Karpas-422 (cell line): ENCODE measurements at places on chromosomes 12 and 14. TPM values are rescaled to one million over a fixed set of nuclear protein-coding genes. Genes with fewer than 3 reads are reported as not detected.

DNA sequence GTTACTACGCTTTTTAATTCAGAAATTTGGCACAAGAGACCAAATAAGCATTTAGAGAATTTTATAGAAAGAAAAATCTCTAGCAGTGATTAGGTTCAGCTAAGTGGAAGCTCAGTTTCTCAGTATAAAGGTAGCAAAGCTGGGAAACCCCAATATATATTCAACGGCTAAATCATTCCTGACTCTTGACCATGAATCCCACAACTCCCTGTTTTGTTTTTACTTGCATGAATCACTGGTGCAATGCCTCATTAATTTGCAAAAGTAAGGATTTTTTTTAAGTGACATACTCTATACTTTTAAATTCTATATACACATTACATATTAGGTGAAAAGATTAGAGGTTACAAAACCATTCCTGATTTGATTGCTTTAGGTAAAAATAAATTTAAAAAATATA, 74.3 kb upstream of the PLEKHG7 start:
- H3K27me3 ChIP-seq = no peaks in the 10 kb centered on the region
- H3K4me1 ChIP-seq = no peaks in the 10 kb centered on the region
- no peak overlapping the region for H3K27ac ChIP-seq
- DNase-seq = no peak

BATF gene
- total RNA-seq = not detected in 2 replicates

- H3K27ac ChIP-seq = no peak overlapping the region
- H3K36me3 ChIP-seq = no peaks in the 10 kb centered on the region
- H3K4me1 ChIP-seq = peaks cover under 1% of the 10 kb centered on the region
- DNase-seq = no peak
Observed at GRCh38 chr12:22271023-22271422, 63.5 kb downstream of the ST8SIA1 start.

DNA sequence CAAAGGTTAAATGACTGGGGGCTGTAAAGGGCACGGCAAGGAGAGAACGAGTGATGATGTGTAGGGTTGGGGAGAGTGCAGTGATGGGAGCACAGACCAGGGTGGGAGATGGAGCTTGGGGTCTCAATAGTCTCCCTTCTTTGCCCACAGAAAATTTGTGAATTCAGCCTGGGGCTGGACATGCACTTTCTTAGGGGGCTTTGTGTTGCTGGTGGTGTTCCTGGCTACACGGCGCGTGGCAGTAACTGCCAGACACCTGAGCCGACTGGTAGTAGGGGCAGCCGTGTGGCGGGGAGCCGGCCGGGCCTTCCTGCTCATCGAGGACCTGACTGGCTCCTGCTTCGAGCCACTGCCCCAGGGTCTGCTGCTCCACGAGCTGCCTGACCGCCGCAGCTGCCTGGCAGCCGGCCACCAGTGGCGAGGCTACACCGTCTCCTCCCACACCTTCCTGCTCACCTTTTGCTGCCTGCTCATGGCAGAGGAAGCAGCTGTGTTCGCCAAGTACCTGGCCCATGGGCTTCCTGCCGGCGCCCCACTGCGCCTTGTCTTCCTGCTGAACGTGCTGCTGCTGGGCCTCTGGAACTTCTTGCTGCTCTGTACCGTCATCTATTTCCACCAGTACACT, 1.7 kb downstream of the FITM1 start:
- H3K4me1 ChIP-seq = peaks cover 15% of the 10 kb centered on the region
- no peak overlapping the region for H3K4me3 ChIP-seq
- no peaks in the 10 kb centered on the region for H3K27me3 ChIP-seq
- H3K27ac ChIP-seq = no peak overlapping the region

- H3K36me3 ChIP-seq = no peaks in the 10 kb centered on the region
- no peaks in the 10 kb centered on the region for H3K4me1 ChIP-seq
- no peak for DNase-seq
- no peaks in the 10 kb centered on the region for H3K27me3 ChIP-seq
Observed at GRCh38 chr12:106582641-106583230, at the start of gene RFX4. Gene RFX4, plus strand, starts transcription at chr12:106583004. Its CDS starts 317 bp downstream, at chr12:106583321.

DNA sequence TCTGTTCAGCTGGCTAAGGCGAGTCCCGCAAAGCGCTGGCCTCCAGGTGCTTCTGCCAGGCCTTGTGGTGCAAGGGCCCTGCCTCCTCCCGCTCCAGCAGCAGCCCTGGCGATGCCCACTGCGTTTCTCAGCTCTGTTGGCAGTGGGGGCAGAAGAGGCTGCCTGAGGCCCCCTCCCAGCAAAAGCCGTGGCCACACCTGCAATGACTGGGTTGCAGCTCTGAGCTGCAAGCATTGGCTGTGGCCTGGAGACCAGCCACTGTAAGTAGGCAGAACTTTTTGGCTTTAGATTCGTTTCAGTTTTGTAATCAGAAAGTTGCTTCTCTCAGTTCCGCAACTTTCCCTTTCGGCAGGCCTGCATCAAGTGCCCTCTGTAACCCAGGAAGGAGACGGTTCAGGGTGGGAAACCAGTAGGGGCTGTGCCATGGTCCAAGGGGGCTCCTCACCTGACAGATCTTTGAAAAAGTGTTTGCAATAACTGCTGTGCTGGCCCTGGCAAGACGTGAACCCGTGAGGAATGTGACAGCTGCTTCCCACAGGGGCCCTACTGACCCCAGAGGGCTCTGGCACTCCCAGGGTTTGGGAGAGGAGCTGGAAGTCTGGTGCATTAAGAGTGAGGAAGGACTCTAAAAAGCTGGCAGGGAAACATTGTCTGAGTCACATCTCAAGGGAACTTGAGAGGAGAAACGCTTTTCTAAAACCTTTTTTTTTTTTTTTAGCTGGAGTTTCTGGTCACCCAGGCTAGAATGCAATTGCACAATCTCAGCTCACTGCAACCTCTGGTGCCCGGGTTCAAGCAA, 54.5 kb upstream of the MAX start:
- H3K27me3 ChIP-seq = no peaks in the 10 kb centered on the region
- peaks cover 32% of the 10 kb centered on the region for H3K4me1 ChIP-seq
- no peaks in the 10 kb centered on the region for H3K36me3 ChIP-seq
- H3K4me3 ChIP-seq = no peak overlapping the region; the same call in 1 of the 2 replicates
- H3K27ac ChIP-seq = no peak overlapping the region

STON2 gene
- total RNA-seq = not detected in 2 replicates

DNA sequence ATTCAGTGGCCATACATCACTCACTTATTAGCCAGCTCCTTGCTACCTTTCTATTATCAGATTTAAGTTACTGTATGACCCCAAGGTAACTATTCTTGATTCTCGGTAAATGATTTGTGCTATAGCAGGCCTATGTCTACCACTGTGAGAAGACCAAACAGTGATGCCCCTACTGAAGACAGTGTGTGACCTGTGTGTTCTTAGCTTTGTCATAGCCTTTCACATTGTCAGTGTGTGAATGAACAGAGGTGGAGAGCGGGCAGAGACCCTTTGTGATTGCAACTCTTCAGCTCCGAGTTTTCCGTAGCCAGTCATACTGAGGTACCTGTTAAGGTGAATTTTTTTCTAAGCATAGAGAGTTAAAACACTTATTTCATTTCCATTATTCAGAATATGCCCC, 294.0 kb downstream of the LRFN5 start:
- H3K27ac ChIP-seq = no peak overlapping the region
- H3K27me3 ChIP-seq = no peaks in the 10 kb centered on the region
- no peaks in the 10 kb centered on the region for H3K4me1 ChIP-seq
- H3K36me3 ChIP-seq = no peaks in the 10 kb centered on the region
- no peak overlapping the region for H3K4me3 ChIP-seq

- H3K4me3 ChIP-seq = no peak overlapping the region
- DNase-seq = no peak
- no peaks in the 10 kb centered on the region for H3K36me3 ChIP-seq
Observed at GRCh38 chr14:95465358-95465757, 51.1 kb downstream of the SYNE3 start.

C12orf42 gene
- total RNA-seq = not detected in 2 replicates

GRCh38 chr12:132256646-132257045, 72.7 kb downstream of the GALNT9 start:
- H3K36me3 ChIP-seq = no peaks in the 10 kb centered on the region
- H3K4me3 ChIP-seq = no peak overlapping the region
- H3K27ac ChIP-seq = no peak overlapping the region
- no peaks in the 10 kb centered on the region for H3K27me3 ChIP-seq

DNA sequence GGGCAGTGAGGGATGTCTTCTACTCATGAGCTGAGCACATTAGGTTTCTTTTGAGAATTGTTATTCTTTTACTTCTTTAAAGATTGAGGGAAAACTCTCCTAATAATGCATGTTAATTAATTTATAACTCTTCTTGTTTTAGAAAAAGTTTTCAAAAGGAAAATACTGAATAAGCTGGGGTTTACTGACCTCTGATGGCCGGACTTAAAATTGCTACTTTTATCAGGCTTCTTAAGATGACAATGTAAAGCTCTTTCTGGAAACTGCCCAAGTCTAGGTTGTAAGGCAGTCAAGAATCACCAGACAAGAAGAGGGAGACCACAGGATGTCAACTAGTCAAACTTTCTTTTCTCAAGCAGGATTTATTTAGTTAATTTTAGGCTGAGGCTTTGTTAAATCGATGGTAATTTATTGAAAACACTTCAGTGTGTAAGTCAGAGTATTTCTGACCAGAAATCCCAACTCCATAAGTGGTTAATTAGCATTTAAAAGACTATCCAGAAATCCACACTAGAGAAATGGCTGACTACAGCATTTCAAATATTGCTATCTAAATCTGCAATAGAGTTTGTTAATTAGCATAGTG, 82.1 kb downstream of the AVPR1A start:
- no peak overlapping the region for H3K27ac ChIP-seq
- peak; percentile 71 for DNase-seq

GRCh38 chr14:28298156-28298555, 468.4 kb upstream of the FOXG1 start:
- H3K4me3 ChIP-seq = no peak overlapping the region
- DNase-seq = no peak
- H3K27me3 ChIP-seq = no peaks in the 10 kb centered on the region
- no peaks in the 10 kb centered on the region for H3K4me1 ChIP-seq

DNA sequence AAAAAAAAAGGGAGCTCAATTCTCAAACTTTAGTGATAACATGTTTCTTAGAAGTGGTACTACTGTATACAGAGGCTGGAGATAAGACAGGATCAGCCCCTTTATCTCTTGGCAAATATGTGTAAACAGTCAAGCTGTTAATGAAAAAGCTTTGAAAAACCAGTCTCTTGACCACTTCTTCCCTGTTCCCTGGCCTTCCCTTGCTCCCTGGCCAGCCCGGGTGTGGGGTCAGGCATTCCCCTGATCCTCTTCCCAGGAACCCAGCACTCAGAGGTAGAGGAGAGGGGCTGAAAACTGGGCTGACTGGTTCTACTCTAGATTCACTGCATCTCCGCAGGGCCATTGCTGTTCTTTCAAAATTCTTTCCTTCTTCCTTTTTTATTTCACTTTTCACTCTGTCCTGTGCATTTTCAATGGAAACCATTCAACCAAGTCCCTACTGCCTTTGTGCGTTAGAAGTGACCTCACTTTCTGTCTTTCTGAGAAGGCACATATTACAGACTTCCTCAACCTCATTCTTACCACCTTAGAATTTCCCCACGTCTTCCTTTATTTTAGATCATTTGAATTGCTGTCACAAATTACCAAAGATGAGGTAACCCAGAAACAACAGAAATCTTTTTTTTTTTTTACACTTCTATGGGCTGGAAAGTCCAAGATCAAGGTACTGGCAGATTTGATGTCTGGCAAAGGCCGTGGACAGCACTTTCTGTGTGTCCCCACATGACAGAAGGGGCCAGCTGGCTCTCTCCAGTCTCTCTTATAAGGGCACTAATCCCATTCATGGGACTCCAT, 5.7 kb downstream of the GNG2 start:
- H3K27ac ChIP-seq = peak overlapping the region; percentile 94
- peaks cover 11% of the 10 kb centered on the region; the same call in 1 of the 2 replicates for H3K36me3 ChIP-seq
- no peaks in the 10 kb centered on the region for H3K27me3 ChIP-seq
- peaks cover 94% of the 10 kb centered on the region for H3K4me1 ChIP-seq

DNA sequence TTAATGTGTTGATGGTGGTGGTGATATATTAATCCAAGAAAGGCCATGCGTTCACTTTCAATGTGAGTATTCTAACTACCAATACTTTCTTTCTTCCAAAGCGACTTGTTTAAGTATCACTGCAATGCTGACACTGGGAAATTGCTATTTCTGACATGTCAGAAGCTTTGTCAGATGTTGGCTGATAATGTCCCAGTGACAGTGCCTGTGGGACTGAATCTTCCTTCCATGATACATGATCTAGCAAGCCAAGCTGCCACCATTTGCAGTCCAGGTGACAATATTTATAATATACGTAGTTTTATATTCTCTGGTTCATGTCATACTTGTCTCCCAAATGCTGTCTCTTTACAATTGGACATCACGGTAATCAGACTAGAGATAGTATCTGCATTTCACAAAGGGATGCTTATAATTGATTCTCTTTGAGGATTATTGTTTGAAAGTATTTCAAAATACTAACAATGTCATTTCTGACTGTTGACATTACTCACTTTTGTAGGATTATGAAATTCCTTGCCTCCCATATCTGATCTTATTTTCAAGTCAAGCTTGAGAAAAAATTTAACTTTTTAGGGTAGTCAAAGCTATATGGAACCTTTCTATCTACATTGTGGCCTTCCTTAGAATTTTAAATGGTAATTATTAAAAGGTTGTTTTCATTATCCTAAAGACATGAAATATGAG, 57.3 kb downstream of the KNTC1 start:
- H3K27ac ChIP-seq = no peak overlapping the region
- no peak overlapping the region for H3K4me3 ChIP-seq
- no peak for DNase-seq
- H3K4me1 ChIP-seq = no peaks in the 10 kb centered on the region
- H3K36me3 ChIP-seq = peaks cover 50% of the 10 kb centered on the region
